ENCODE measurements at places on chromosomes 12 and 14. TPM values are rescaled to one million over a fixed set of nuclear protein-coding genes. Genes with fewer than 3 reads are reported as not detected.

DNA sequence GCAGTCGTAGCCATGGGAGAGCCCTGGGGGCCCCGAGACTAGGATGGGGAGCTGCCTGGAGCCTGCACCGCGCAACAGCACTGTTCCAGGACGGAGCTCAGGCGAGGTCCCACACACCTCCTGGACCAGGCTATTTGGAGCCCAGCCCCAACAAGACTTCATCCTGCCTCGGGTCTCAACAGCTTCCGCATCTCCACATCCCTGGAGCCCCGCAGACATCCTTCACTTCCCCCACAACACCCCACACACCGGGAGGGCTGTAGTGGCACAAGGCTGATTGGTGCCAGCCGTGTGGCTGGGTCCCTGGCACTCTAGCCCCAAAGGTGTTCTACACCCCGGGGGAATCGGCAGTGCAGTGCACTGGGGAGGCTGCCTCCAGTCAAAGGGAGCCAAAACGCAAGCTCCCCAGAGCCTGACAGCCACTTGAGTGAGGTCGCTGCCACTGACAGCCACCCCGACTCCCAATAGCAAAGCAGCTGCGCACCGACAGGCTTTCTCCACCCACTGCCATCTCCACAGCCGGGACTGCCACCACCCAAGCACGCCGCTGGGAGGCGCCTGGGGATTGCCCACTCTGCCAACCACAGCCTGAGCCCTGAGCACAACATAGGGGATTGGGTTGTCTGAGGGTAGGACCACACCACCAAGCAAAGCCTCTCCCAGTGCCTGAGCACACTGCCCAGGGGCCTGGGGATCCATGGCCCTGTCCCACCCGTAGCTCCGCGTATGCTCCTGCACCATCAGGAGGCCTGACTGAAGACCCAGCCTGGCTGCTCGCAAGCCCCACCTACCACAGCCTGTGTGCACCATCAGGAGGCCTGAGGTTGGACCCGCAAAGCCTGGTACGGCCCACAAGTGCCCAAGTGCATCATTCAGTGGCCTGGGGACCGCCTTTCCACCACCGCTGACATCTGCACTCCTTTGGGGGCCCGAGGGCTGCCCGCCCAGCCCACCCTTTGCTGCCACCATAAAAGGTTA is 13.2 kb upstream of the KLRF1 start:
- DNase-seq: peak; percentile 94

The GARIN6 gene
- not detected for total RNA-seq

DNA sequence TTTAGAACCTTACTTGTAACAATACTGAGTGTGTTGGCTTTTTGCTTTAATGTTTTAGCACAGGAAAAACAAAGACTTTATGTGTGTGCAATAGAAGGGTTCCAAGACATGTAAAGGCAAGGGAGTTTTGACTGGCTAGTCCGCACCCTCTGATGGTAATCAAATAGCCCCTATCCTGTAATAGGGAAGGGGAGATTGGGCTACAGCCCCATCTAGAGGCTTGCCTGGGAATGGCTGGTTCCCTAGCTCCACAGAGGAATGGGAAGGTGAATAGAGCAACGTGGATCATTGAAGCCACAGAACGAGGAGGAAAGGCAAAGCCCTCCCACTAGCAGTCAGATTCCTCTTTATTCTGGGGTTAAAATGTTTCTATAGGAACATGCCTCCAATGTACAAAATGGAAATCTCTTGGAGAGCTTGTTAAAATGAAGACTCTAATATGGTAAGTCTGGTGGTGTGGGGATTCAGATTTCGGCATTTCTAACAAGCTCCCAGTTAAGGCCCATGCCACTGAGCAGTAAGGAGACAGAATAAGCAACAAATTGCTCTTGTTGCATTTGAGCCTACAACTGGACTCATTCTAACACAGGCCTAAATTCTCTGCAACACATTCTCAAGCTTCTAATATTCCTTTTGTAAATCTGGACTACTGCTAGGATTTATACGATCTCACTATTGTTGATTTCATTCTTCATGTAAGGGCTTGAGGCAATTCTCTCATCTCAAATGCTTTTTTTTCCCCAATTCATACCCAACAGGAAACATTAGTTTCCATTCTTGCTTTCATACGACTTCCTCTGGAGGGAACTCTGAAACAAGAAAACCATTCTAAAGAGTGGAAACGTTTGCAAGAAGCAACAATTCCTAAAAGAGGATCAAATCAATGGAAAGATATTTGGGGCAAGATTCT is 57.1 kb downstream of the NIN start:
- DNase-seq: no peak

GRCh38 chr14:60563113-60563512 is 54.2 kb downstream of the SIX6 start:
- no peak for DNase-seq

DNA sequence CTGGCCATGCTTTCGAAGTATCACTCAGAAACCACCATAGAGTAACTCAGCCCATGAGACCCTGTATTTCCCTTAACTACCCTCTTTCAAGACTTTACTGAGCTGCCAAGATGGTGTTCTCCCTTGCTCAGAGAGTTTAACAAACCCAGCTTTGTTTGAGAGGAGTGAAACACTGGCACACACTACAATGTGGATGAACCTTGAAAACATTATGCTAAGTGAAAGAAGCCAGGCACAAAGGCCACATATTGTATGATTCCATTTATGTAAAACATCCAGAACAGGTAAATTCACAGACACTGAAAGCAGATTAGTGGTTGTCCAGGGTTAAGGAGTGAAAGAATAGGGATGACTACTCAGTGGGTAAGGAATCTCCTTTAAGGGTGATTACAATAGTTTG is 18.9 kb downstream of the SERPINA3 start:
- no peak for DNase-seq

The ITGB7 gene
- total RNA-seq: 124 TPM

The CLEC6A gene
- not detected for total RNA-seq

DNA sequence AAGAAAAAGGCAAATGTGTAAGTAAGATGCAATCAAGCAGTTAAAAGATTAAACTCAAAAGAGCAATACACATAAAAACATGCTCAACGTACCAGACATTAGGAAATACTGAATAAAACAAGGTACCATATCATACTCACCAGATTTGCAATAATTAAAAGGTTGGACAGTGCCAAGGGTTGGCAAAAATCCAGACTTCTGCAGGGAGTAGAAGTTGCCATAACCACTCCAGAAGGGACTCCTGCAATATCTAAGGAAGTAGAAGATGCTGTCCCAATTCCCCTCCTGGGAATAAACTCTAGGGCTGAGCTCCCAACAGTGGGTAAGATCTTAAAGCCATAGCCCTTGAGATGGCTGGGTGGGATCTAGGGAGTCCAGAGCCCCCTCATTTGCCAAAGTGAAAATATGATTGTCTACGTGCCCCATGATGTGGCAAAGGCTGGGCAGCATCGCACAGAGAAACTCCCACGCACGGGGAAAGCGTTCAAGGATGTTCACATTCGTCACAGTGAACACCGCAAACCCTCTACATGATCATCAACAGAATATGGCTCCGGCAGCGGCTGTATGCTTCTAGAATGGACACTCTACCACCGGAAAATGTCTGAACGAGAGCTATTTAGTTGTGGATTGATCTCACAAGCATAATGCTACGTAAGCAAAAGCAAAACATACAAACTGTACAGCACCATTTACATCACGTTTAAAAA is 12.3 kb downstream of the KCTD10 start:
- DNase-seq: no peak

The KCNMB4 gene
- 0.05 TPM for total RNA-seq

DNA sequence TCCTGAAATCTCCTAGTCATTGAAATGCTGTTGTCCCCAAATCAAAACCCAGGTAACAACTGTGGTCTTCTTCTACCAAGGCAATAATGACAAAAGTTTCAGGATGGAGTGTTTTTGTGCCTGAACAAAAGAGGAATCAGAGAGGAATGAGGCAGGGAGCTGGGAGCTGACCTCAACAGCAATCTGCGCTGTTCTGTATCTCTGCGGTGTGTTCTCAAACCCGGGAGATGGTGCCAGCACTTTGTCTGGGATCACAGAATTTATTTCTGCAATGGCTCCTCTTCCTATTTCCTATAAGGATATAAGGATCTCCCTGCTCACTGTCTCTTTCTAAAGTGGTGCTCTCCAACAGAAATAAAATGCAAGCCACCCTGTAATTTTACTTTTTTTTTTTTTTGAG is 449 bp upstream of the GLT8D2 start:
- DNase-seq: no peak

The OR6S1 gene
- total RNA-seq: not detected

GRCh38 chr14:92866181-92866752 is 56.7 kb upstream of the CHGA start:
- DNase-seq: no peak
